Activated T-cell treated with anti-CD3 and anti-CD28 coated beads for 24 hours (primary cell): ENCODE measurements at places on chromosomes 12 and 14.

DNA sequence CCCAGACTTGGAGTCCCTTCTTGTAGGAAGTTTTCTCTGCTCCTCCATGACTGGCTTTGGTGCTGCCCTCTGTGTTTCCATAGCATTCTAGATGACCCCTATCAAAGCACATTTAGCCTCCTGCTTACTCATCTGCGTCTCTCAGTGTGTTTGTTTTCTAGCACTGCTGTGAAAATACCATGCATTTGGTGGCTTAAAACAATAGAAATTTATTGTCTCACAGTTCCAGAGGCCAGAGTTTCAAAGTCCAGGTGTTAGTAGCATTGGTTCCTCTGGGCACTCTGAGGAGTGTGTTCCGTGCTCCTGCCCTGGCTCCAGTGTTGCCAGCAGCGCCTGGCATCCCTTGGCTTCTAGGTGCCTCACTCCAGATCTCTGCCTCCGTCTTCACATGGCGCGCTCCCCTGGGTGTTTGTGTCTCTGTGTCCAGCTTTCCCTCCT, 86.1 kb downstream of the CACNA1C start:
- DNase-seq, result no peak

GRCh38 chr14:29459531-29459930, 468.1 kb downstream of the PRKD1 start:
- no peak for DNase-seq

DNA sequence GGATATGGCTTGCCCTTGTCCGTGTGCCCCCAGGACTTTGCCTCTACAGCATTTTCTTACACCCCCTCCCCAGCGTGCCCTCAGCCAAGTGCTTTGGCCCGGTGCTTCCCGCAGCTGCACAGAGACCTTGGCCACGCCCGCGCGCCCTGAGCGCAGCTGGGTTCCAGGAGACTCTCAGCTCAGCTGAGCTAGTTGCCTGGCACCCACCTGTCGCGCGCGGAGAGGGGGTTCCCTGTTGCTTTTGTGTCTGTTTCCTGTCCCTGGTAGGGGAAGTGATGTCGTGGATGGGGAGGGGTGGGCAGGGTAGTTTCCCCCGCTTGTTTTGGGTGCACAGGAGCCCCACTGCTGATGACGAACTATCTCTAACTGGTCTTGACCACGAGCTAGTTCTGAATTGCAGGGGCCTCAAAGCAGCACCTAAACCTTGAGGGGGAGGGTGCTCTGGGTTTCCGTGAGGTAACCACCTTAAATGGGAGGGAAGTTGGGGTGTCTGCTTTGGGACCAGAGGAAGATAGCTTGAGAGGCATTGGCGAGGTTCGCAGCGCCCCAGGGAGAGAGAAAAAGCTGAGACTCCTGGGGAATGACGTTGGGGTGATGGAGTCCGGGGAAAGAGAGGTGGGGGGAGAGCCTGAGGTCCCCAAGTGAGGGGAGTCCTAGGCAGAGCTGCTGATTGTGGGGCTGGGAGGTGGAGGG, 1.5 kb downstream of the DIO3 start:
- no peak for DNase-seq

DNA sequence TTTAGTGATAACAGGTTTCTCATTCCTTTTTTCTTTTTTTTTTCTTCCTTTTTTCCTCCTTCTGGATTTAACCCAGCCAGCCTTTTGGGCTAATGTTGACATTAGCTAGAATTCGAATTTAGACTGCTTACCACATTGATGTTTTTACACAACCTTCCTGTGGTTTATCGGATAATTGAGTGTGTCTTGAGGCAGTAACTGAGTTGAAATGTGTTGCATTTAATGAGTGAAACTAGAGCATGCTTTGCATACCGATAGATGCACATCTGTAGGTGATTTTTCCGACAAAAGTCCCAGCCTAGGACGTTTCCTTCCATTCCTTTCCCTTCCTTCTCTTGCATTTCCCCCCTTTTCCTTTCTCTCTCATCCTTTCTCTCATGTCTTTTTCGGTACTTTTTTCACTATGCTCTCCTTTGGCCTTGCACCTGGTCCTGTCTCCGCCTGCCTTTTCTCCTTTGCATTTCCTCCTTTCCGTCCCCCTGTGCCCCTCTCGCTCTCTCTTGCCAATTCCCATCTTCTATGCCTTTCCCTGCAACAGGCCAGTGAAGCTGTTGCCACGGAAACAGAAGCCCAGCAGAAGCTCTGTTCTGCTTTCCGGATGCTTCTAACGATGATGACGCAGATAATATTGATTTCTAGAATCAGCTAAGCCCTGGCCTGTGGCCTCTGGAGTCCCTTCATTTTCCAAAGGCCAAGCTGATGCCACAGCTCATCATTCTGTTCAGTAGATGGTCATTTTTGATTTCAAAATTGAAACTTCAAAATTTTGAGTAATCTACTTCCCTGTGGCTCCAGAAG, 76.1 kb downstream of the SLC25A47 start:
- no peak for DNase-seq

- no peak for DNase-seq
Measured at GRCh38 chr12:95574799-95575452, 23.6 kb upstream of the USP44 start.

GRCh38 chr14:96067985-96068930, 29.1 kb downstream of the C14orf132 start:
- no peak for DNase-seq

DNA sequence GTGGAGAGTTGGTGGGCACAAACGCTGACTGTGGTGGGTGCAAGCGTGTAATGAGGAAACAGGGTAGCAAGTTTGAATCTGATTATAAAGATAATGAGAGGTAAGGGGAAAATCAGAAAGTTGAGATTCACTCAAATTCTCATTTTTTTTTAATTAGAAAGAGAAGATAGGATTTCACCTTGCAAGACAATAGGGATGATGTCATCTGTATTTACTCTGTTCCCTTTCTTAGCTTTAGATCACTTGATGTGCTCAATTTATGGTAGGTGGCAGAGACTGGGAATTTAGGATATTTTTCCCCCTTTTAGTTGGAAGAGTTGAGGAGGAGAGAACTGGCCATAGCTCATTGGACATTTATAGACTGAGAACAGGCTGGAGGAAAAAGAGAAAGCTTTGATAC, 363.6 kb downstream of the AEBP2 start:
- no peak for DNase-seq

- no peak for DNase-seq
Measured at GRCh38 chr12:79997096-79997791, 62.3 kb upstream of the PPP1R12A start.

DNA sequence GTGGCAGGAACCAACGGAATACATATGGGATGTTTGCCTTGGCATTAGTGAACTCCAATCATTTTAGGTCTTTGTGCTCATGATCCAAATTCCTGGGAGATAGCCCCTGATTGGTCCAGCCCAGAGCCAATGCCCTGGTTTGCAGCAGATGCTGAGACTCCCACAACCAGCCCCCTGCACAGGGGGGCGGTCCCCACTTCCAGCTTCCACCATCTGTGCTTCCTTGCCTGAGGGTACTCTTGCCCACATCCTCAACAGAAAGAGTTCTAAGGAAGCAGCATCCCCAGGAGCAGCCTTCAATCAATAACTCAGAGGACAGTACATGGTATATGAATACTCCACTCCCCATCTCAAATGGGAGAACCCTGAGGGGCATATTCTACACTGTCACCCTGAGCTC, 39.7 kb upstream of the FICD start:
- DNase-seq, result no peak

DNA sequence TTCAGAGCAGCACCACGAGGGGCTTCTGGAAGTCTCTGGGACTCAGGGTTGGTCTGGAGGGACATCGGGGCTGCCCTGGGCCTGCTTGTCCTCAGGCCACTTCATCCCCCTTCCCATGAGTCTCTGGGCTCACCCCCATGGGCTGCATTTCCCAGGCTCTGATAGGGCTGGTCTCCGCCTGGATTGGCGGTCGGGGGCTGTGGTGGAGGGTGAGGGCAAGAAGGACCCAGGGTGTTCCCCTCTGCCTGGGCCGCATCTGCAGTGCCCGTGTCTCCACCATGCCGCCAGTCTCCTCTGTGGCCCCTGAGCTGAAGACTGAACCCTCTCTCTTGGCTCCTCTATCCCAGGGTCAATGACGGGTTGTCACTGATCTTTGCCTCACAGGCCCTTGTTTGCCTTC, 242.1 kb downstream of the ADGRD1 start:
- no peak for DNase-seq

GRCh38 chr12:85755760-85756159, 80.4 kb downstream of the RASSF9 start:
- DNase-seq, result no peak

GRCh38 chr14:33794791-33795305, 156.0 kb downstream of the EGLN3 start:
- no peak for DNase-seq

DNA sequence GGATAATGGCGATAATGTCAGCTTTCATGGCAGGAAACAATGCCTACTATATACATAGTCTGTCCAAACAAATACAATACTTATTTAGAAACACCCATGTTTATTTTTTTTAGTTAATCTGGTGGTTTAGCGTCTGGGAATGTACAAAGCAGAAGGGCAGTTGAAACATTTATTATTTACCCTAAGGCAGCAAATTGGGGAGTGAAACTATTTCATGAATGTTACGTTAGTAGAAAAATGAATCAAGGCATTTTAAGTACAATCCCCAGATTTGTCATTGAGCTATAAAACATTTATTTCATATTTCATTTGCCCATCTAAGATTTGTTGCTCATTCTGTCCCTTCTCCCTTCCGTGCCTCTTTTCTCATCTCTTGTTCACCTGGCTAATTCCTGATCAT, 87.1 kb upstream of the ATF1 start:
- DNase-seq, result no peak

- DNase-seq, result no peak
Measured at GRCh38 chr12:77354766-77355362, 289.5 kb upstream of the E2F7 start.

- DNase-seq, result no peak
Measured at GRCh38 chr12:54131641-54132280, 57.0 kb downstream of the SMUG1 start.

GRCh38 chr14:73397810-73398209, 60.5 kb downstream of the NUMB start:
- no peak for DNase-seq

GRCh38 chr14:103030741-103031565, 26.4 kb downstream of the CDC42BPB start:
- no peak for DNase-seq

DNA sequence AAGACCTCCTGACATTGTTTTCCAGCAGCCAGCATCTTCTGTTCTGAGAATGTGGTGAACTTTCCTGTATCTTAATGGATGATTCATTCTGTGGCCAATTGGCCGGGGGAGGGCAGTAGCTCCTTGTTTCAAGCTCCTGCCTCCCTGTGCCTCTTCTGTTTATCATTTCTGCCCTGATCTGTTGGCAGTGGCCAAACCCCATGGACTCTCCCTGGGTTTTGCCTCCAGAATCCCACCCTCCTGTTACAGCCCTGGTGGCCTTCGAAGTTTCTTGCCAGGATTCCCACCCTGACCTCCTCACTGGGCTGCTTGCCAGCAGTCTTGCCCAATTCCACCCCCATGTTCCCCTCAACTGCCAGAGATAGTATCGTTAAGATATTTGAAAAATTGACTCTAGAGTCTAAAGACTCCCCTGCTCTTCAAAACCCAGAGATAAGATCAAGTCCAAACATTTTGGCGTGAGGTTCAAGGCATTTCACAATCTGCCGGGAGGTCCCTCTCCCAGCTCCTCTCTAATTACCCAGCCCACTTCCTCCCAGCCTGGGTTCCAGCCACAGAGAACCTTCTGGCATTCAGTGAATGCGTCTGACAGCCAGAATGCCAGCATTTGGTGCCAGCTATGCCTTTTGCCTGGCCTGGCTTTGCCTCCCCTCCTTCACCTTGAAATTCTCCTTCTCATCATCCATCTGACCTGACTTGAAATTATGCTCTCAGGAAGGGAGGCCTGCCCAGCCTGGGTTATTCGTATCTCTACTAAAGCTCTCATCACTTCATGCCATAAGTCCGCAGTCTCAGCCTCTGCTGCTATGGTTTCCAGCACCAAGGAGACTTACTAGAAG, 37.7 kb upstream of the TXNRD1 start:
- no peak for DNase-seq

GRCh38 chr14:95191445-95192199, 34.3 kb upstream of the DICER1 start:
- no peak for DNase-seq

DNA sequence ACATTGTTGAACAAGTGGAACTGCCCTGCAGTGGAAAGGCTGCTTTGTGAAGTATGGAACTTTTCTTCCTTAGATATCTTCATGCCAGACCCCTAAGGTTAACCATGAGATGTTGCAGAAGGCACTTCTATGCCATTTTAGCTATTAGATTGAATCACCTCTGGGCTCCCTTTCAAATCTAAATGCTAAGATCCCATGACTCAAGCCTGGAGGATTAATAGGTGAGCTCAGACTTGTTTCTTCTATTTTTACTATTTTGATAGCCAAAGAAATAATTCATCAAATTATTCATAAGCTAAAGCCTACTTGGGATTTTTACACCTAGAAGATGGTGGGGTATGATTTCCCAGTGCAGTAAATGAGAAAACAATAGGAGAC, 64.3 kb downstream of the DAD1 start:
- no peak for DNase-seq
